ENCODE measurements at places on chromosomes 5 and 9.

DNA sequence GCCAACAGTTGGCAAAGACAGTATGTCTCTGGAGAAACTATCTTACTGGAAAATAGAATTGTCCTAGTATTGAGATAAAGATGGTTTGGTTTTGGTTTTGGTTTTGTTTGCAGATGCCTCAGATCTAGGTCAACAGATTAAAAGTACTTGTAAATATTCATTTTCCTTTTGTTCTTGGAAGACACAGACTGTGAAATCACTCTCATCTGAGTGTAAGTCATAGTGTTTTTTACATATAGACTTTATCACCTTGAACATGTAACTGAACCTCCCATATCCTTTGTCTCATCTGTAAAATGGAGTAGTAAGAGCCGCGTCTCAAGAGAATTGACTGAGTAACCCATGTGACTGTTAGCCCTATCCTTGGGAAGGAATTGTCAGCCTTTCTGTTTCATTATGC, 34.3 kb downstream of the MAP3K1 start:
- DNase-seq = no peak

GRCh38 chr9:7783635-7784063, 15.9 kb downstream of the DMAC1 start:
- DNase-seq = no peak

DNA sequence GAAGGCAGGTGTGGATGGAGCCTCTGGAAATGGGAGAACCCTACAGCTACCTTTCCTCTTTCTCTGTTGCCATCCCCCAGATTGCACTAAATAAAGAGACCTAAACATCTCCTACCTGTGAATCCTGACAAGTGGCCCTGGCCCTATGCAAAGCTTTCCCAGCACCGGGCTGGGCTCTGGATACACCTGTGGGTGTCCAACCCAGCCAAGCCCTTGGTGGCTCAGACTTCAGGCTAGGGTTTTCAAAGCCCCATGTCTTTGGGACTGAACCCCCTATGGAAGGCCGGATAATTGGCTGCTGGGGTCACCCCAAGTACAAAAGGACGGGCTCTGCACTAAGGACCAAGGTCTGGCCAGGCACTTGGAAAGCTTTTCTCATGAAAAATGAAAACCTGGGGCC, 44.1 kb upstream of the IPPK start:
- DNase-seq = no peak

- no peak for DNase-seq
Observed at GRCh38 chr5:96627792-96628398, 34.3 kb upstream of the CAST start.

DNA sequence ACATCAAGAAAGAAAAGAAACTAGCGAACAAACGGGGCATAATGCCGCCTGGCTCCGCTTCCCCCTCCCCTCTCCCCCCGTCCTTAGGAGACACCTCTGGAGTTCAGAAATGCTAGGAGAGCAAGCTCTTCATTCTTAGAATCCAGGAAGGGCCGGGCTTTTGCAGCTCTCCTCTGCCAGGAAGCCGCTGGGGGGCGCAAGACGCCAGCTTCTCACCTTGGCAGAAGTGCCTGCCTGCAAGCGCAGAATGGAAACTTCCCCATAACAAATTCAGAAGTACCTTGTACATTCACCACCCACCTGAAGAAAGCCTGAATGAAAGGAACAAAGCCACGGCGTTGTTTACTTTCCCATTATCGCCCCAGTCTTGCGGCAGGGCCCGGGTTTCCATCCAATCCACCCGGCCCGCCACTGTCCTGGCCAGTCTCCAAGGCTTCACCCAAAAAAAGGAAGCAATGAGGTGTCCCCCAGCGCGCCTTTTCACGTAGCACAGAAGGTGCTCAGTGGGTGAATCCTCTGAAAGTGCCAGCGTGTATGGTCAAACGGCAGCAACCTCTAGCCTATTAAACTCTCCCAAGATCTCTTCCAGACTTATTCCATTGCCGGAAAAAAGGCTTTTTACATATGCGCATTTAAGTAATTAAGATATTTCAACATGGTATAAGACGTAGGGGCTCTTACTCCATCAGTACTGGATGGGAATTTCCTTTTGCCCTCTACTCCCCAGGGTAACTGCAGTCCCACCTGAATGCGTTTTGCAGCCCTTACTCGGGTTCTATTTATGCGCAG, 1.6 kb upstream of the GADD45G start:
- DNase-seq = peak; percentile 71

DNA sequence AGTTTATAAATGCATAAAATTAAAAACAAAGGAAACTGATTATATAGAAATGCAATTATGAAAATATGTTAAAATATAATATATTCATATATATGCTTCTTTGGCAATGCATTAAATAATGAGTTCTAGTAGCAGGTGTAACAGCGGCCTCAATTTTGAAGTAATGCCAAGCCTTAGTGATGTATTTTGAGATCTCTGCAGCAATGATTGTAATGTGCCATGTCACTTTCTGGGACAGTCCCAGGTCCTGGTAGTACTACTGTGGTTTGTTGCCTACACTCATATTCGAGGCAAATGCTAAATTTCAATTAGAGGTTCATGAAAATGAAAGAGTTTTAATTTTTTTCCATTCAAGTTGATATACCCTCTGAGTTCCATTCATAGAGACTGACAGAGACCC, 75.8 kb upstream of the ORM1 start:
- DNase-seq = no peak

DNA sequence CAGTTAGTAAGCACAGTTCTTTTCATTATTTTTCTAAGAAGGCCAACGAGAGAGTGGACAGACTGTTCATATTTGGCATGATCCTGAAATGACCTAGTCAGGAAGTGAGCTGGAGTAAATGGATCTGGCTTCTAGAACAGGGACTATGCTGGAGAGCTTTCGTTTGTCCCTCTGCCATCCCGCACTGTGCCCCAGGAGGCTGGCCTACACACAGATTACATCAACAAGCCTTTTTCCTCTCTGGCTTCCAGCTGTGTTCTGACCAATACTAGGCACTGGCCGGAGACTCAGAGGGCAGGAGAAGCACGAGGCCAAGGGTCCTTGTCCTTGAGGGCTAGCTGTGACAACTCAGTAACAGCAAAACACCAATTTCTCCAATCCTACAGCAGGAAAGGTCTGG, 127.8 kb downstream of the MED27 start:
- no peak for DNase-seq

- DNase-seq = no peak
Observed at GRCh38 chr5:131206772-131207171, 36.0 kb downstream of the LYRM7 start.

GRCh38 chr5:142821733-142822487, 51.7 kb downstream of the ARHGAP26 start:
- peak; percentile 4 for DNase-seq

GRCh38 chr9:124502711-124503702, 4.2 kb downstream of the NR5A1 start:
- no peak for DNase-seq

DNA sequence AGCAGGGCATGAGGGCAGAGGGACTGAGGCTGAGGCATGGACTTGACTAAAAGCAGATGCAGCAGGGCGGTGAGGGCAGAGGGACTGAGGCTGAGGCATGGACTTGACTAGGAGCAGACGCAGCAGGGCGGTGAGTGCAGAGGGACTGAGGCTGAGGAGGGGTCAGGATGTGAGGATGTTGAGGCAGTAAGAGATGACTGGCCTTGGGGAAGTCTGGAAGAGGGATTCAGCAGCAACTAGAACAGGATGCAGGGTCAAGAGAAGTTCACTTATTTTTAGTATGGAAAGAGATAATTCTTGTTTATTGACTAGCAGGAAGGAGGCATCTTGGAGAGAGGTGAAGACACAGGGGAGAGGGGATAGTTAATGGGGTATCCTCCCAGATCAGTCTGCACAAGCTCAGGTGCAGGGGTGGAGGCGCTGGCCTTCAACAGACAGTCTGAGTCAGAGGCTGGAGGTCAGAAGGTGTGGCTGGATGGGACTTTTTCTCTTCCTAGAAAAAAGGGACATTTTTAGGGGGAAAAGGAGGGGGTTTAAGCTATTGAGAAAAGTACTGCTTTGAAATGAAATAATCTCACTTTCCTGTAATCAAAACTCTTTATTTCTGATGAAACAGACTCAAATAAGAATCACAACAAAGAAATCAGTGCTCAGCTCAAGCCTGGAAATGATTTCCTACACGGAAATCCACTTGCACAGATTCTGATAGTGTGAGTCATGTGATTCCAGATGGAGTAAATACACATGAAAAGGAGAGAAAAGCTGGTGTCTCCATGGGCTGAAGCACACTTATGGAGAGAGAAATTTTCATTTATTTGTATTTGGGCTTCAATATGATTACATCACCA, 130.9 kb downstream of the PALM2AKAP2 start:
- no peak for DNase-seq

DNA sequence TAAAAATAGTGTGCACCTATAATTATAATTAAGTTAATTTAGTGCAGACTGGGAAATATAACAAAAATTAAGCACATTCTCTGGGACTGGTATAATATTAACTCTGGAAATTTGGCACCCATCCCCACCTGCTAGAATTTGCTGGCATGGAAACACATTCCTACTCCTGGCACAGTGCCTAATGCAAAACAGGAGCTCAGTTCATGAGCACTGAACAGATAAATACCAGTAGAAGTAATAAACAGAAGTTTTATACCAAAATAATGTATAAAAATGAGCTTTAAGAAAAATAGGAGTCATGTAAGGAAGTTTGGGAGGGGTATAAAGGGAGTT, 23.7 kb upstream of the NPR3 start:
- no peak for DNase-seq

DNA sequence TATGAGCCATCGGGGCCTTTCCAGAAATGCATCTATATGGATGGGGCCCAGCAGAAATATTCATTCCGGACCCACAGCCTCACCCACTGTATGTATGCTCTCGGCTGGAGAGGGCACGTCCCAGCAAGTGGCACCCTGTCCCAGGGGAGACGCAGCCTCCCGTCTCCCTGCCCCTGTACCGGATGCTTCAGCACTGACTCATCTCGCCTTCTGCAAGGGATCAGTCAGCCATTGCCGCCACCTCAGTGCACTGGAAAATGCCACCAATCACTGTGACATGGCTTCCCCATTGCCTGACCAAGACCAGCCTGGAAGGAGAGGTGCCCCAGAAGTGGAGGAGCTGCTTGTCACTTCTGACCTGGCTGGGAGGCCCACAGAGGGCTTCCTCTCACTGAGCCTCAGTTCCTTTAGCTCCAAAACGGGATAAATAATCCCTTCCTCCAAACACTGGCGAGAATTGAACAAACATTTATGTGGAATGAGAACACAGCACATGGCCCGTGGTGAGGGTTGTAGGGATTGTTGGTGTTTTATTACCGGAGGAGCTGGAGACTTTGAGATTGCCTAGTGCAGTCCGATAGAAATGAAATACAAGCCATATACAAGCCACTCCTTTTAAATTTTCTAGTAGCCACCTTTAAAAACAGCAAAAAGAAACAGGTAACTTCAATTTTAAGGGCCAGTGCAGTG, 43.9 kb upstream of the ORM1 start:
- DNase-seq = no peak

DNA sequence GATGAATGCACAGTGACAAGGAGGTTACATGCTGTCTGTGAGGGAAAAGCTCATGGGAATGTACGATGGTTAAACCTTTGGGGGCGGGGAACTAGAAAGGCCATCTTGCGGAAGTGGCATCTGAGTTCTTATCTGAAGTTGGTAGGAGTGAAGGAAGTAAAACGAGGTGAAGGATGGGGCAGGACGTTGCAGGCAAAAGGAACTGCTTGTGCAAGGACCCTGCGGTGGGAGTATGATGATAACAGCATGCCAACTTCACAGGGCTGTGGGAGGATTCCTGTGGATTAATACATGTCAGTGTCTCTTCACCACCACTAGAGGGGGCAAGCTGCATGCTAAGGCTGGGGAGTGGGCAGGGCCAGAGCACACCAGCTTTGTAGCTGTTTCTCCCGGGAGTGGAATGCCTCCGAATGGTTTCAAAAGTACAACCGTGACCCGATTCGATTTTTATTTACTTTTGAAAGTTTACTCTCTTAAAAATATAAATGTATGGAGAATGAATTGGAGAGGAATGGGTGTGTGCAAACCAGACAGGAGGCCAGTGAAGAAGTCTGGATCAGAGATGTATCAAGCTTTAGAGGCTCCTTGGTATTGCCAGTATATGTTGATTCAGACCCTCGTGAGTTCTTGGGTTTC, 62.5 kb downstream of the CYFIP2 start:
- DNase-seq = peak; percentile 51

DNA sequence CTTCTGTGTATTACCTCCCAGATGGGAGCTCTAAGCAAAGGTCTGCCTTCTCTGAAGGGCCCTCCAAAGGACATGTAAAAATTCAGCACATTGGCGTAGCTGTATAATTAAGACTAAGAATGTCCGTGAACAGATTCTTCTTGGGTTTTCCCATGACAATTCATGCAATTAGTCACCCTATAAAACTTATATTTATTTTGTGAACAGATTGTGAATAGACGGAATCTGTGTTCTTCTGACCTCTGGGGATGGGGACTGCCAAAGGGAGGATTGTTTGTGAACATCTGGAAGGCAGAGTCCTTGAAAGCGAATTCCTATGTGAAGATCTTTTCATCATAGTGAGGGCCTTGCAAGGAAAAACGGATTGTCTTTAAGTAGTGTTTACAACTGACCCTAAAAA, 111.3 kb downstream of the EGFLAM start:
- no peak for DNase-seq

DNA sequence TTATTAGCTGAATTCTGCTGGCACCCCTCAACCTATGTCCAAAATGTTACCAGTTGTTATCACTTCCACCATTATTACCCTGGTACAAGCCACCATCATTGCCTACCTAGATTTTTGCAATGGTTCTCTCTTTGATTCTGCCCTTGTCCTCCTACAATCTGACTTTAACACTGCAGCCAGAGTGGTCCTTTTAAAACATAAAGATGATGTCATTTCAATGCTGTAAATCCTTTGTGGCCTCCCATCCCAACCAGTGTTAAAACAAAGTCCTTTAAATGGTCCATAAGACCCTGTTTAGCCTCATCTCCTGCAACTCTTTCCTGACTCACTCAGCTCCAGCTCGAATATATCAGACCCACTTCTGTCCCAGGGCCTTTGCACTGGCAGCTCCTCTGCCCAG, 54.9 kb upstream of the FSTL4 start:
- no peak for DNase-seq

- DNase-seq = no peak
Observed at GRCh38 chr5:58088941-58089340, 370.9 kb downstream of the PLK2 start.

DNA sequence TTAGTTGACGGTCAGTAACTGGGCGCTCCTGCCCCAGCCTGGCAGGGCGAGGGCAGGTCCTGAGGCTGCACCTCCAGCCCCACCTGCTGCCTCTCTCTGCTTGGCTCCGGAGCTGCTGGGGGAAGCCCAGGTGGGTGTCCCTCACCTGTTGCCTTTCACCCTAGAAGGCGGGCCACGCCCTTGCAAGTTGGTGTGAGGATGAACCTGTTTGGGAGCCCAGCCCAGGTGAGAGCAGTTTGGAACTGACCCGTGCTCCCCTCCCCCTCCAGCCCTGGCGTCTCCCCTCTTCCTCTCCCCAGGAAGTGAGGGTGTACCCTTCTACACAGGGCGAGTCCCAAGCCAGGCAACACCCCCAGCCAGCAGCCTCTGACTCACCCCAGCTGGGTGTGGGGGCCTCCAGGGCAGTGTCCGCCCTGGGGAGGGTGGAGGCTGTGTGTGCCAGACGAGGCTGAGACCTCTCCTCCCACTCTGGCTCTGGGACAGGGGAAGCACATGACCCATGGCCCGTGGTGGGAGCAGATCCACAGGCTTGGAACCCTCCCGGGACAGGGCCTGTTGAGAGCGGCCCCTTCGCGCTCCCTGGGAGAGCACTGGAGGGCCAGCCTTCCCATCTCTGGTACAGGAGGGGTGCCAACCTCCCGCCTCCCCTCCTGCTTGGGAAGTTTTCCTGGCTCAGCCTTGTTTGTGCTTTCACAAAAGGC, 10.4 kb downstream of the LRRC8A start:
- no peak for DNase-seq
